Left lung (tissue), 14 donors: ENCODE measurements at places on chromosomes 13 and 19. TPM values are rescaled to one million over a fixed set of nuclear protein-coding genes. Genes with fewer than 3 reads are reported as not detected.

- H3K4me1 ChIP-seq: no peaks in the 10 kb centered on the region
- H3K36me3 ChIP-seq: no peaks in the 10 kb centered on the region
- no peak overlapping the region for H3K27ac ChIP-seq
- DNase-seq: peak; percentile 80
- H3K4me3 ChIP-seq: peak overlapping the region; percentile 45
- H3K27me3 ChIP-seq: peaks cover 2% of the 10 kb centered on the region
These were observed 1.1 kb downstream of the WTIP start for GRCh38 chr19:34482380-34483250.

MYO9B gene
- 89.5 TPM for total RNA-seq

GJB2 gene
- 4.3 TPM for total RNA-seq

DNA sequence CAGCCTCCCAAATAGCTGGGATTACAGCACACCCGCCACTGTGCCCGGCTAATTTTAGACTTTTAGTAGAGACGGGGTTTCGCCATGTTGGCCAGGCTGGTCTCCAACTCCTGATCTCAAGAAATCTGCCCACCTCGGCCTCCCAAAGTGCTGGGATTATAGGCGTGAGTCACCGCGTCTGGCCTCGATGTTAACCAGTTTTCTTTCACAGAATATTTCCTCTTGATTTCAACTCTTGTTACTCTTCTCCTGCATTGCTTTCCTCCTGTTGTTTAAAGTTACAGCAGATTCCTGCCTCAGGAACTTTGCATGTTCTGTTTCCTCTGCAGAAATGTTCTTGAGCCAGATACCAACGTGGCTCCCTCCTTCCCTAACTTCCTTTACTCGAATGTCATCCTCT, 3.7 kb upstream of the PEX11G start:
- H3K4me3 ChIP-seq: no peak overlapping the region
- H3K4me1 ChIP-seq: peaks cover 4% of the 10 kb centered on the region
- DNase-seq: no peak
- peak overlapping the region; percentile 8 for H3K27ac ChIP-seq
- no peaks in the 10 kb centered on the region for H3K36me3 ChIP-seq
- no peaks in the 10 kb centered on the region for H3K27me3 ChIP-seq

ALOX5AP gene
- total RNA-seq: 201 TPM

KIR2DL4 gene
- total RNA-seq: 0.76 TPM

DNA sequence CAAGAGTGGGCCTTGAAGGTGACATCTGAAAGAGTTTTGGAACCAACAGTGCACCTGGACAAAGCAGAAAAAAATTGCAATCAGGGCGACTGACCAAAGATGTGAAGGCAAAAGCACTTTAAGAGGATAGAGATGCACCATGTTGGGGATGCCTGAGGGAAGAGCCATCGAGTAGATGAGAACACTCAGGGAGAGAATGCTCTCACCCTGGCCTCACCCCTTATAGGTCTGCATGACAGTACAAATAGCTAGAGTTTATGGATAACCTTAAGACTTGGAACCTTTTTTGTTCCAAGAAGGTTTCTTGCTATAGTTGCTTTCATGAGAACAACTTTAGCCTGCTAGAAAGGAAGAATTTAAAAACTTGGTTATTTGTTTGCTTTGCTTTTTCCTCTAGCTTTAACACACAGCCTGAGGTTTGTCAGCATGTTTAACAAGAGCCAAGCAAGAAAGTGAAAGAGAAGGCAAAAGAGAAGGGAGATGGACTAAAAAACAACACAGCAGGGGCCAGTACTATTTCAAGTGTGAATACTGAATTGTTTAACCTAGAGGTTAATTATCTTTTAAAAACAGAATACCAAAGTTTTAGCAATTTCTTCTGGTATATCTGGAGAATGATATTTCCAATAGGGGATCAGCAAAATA, 418.9 kb downstream of the DIAPH3 start:
- DNase-seq: no peak
- H3K27ac ChIP-seq: no peak overlapping the region
- H3K4me1 ChIP-seq: peaks cover 5% of the 10 kb centered on the region
- no peaks in the 10 kb centered on the region for H3K27me3 ChIP-seq
- H3K36me3 ChIP-seq: no peaks in the 10 kb centered on the region

DNA sequence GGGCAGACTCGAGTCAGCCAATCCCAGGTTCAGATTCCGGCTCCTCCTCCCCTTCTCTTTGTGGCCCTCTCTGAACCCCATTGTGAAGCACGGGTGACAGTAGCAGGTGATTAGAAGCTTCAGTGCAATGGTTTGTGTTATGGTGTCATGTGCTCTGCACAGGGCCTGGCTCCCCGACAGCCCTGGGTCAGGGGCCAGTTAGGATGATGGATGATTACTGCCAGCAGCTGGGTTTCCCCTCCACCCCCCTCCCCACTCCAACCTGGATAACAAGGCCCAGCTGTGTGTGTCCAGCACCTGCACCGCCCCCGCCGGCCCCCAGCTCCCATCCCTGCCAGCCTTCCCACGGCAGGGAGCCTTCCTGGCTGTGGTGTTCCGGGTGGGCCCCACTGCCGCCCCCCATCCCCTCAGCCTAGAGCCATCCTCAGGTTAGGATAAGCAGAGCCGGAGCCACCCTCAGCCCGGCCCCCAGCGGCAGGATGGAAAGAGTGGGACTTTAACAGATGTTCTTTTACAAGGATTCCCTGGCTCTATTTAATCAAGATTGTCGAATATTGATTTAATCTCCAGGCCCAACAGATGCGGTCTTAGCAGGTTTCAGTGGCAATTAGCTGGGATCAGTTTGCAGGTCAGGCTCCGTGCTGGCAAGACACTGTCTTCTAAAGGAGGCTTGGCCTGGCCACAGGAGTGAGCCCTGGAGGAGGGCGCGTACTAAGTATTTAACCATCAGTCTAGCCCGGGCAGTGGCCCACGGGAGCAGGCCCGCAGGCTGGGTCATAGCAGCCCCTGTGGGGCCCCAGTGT, 156.2 kb downstream of the SIPA1L3 start:
- H3K4me1 ChIP-seq: peaks cover 22% of the 10 kb centered on the region
- no peak overlapping the region for H3K4me3 ChIP-seq
- peak; percentile 70 for DNase-seq
- H3K27ac ChIP-seq: no peak overlapping the region
- H3K27me3 ChIP-seq: no peaks in the 10 kb centered on the region
- H3K36me3 ChIP-seq: no peaks in the 10 kb centered on the region

DNA sequence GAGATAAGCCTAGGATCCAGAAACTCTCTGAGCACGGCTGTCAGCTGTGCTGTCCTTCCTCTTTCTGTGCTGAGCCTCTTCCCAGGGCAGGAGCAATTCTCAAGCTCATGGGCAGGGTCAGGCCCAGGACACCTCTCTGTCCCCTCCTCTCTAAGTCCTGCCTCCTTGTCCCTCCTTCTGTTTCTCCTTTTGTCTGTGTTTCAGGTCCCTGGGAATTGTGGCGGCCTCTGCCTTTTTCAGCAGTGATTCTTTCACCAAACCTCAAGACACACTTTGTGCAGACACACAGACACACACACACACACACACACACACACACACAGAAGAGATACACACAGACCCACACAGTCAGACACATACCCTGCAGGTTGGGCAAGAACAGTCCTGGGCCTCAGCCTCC, at the start of gene PSG1:
TSS of gene PSG1 (minus strand) at position 101 of the 400 bp plus-strand sequence. CDS start 132 bp downstream, outside the sequence.
- H3K4me1 ChIP-seq: no peaks in the 10 kb centered on the region
- H3K27me3 ChIP-seq: no peaks in the 10 kb centered on the region
- DNase-seq: no peak
- no peaks in the 10 kb centered on the region for H3K36me3 ChIP-seq
- no peak within 1 kb of the TSS for H3K27ac ChIP-seq
- H3K4me3 ChIP-seq: no peak within 1 kb of the TSS

DNA sequence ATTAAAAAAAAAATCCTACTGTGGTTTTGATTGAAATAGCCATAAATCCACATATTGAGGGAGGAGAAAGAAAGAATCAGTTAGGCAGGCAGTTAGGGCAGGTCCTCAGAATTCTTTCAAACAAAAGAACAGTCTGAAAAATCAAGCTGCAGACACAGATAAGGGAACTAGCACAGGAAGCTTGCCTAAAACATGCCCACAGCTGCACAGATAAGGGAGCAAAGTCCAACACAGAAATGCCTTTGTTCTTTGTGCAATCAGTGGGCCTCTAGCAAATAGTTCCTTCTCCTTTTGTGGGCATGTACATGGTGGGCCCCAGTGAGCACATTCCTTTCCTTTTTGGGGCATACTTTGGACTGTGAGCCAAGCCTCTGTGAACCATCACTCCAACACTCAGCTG, 42.7 kb downstream of the UTP14C start:
- DNase-seq: no peak
- no peak overlapping the region for H3K27ac ChIP-seq
- no peaks in the 10 kb centered on the region for H3K4me1 ChIP-seq
- no peaks in the 10 kb centered on the region for H3K36me3 ChIP-seq
- H3K27me3 ChIP-seq: no peaks in the 10 kb centered on the region

GRCh38 chr13:48961379-48961778, 14.3 kb upstream of the FNDC3A start:
- H3K4me1 ChIP-seq: no peaks in the 10 kb centered on the region
- no peak overlapping the region for H3K4me3 ChIP-seq
- no peaks in the 10 kb centered on the region for H3K36me3 ChIP-seq
- DNase-seq: no peak
- no peak overlapping the region for H3K27ac ChIP-seq

GRCh38 chr13:98216711-98217285, 39.7 kb upstream of the RNF113B start:
- H3K27me3 ChIP-seq: no peaks in the 10 kb centered on the region
- DNase-seq: no peak
- no peak overlapping the region for H3K4me3 ChIP-seq
- no peaks in the 10 kb centered on the region for H3K36me3 ChIP-seq
- H3K4me1 ChIP-seq: peaks cover 44% of the 10 kb centered on the region

DNA sequence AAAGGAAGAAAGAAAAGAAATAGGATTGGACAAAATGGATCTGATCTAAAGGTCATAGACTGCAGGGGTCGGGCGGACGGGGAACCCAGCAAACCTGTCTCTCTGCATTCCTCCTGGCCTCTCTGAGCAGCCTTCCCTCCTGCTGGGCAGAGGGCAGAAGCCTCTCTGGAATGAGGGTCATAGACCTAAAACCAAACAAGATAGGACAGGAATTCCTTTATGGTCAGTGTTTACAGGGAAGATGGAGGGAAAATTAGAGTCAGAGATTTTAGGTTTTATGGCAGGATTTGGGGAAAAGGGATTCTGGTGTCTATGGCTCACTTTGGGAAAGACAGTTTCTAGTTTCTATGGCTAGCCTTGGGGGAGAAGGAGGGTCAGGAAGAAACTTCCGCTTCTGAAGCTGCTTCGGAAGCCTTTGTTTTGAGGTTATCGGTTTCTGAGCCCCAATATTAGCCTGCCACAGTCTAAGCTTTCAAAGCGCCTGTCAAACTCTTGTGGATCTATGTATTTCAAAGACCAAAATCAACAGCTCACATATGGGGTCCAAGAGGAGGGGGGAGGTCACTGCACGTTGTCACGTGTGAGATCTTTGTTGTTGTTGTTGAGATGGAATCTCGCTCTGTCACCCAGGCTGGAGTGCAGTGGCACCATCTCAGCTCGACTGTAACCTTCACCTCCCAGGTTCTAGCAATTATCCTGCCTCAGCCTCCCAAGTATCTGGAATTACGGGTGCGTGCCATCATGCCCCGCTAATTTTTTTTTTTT, 18.9 kb upstream of the DPRX start:
- no peaks in the 10 kb centered on the region for H3K4me1 ChIP-seq
- H3K27ac ChIP-seq: no peak overlapping the region
- no peak for DNase-seq
- H3K27me3 ChIP-seq: no peaks in the 10 kb centered on the region
- H3K4me3 ChIP-seq: no peak overlapping the region
